ENCODE measurements at places on chromosomes 5 and 9.
A peak's percentile ranks its signal among the peaks of the same experiment; 100 is the strongest.

DNA sequence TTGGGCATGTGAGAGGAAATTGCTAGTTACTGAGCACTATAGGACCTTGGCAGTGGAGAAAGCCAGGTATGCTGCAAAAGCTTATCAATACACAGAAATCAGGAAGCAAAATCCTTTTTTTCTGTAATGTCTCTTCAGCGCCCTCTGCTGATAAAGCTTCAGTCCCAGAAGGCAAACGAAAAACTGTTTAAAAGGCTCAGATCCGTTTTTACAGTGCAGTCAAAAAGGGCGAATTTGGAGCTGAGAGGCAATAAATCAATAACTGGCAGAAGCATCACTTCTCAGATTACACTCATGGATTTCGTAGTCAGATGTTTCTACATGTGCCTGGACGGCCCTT, 1.1 kb upstream of the MAN2A1 start:
- DNase-seq: peak; percentile 79

DNA sequence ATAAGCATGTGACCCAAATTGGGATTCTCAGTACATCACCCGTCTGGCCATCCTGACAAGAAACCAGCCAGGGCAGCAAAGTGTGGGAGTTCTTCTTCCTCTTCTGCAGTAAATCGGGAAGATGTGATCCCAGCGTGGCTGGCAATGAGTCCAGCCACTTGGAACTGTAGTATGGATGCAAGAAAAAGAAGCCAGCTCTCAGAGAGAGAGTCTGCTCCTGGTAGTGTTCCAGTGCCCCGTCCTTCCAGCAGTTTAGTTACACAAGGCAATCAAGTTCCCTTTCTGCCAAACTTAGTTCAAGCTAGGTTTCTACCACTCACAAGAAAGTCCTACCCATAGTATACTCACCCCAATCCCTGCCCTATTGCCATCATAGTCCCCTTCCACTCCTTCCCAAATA, 65.6 kb downstream of the CDK5RAP2 start:
- no peak for DNase-seq

- no peak for DNase-seq
Measured at GRCh38 chr5:151253605-151253950, 593 bp downstream of the GM2A start.

DNA sequence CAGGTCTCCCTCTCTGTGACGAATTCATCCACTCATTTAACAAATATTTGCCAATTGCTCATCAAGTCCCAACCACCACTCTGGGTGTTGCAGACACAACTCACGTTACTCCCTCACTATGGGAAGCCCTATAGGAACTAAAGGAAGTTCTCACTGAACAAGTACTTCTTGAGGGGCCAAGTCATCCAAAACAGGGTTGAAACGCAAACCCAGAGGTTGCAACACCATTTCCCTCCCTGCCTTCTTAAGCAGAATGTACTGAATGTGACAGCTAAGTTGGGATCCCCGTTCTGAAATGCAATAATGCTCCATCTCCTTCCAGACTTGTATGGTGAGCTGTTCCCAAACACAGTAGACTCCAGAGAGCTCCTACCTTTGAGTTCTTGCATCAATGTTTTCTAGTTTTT, 34.3 kb downstream of the EPB41L4B start:
- no peak for DNase-seq

GRCh38 chr5:90015584-90016018, 394.0 kb downstream of the CETN3 start:
- DNase-seq: no peak

DNA sequence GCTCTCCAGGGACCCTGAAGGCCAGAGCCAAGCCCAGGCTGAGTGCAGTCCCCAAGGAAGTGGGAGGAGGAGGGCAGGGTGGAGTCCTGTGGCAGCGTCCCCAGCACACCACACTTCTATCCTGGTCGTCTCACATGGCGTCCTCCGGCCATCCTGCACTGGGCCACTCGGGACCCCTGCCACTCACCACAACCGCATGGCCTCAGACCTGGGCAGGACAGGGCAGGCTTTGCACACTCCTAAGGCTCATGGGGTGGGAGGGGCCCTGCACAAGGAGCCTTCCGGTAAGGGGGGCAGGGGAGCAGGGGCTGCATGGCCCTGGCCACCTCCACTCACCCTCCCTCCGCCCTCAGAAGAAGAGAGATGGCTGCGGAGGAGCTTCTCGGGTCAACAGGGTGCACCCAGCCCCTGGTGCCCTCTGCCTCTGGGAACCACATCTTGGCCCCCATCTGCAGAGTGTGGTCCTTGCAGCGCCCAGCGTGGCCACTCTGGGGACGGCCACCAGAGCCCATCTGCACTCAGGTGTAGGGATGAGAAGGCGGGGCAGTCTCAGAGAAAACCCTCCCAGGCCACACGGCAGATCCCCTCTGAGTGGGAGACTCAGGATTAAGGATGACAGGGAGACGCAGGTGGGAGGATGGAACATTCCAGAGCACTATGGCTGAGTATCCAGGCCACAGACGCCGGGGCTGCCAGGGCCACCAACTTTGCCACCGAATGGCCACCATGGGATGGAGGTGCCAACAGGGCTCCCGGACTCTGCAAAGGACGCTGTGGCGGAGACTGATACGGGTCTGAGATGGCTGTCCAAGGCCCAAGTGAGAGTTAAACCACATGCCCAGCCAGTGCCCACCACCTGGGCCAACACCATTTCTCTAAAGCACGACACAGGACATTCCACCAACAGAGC, 7.6 kb downstream of the TPPP start:
- no peak for DNase-seq

DNA sequence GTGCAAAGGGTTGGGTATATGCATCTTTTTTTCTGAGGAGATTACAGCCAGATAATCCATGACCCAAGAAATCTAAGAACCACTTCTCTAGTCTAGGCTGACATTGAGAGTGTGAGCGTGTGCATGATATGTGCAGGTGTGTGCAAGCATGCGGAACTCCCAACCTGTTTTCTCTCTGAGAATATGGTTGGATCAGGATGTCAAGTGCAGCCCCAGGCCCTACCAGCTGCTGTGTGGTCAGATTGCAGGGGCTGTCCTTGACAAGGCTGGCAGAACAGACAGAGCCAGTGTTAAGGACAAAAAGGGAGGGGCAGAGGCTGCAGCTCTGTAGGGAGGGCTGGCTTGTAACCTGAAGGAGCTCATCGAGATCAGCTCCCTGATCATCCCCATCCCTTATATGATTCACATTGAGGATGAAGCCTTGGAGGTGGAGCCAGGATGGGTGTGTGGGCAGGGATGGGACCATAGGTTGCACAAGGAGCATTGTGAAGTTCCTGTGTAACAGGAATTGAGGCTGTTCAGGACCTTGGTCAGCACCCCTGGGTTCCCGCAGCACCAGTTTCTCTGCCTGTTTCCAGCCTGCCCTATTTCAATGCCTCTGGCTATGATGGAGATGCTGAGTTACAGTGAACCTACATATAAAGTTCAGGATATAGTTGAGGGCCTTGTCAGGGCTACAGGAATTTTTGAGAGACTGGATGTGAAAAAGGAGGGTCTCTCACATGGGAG, 52.6 kb upstream of the ARAP3 start:
- no peak for DNase-seq

GRCh38 chr5:150172145-150172544, 5.6 kb downstream of the CDX1 start:
- no peak for DNase-seq

DNA sequence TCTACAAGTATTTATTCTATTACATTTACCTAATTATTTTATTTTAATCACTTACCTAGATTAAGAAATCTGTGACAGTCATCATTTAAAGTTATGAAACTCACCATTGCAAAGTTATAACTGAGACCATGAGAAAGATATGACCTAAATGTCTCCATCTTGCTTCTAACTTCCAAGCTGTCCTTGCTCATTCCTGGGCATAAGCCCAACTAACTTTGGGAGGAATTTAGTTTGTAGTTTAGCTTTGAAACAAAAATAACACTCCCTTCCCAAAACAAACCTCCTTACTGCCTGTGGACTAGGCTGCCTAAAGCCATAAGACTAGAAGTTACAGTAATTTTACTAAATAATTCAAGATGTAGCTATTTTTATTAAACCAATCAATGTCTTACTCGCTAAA, 195.6 kb upstream of the RAI14 start:
- no peak for DNase-seq

DNA sequence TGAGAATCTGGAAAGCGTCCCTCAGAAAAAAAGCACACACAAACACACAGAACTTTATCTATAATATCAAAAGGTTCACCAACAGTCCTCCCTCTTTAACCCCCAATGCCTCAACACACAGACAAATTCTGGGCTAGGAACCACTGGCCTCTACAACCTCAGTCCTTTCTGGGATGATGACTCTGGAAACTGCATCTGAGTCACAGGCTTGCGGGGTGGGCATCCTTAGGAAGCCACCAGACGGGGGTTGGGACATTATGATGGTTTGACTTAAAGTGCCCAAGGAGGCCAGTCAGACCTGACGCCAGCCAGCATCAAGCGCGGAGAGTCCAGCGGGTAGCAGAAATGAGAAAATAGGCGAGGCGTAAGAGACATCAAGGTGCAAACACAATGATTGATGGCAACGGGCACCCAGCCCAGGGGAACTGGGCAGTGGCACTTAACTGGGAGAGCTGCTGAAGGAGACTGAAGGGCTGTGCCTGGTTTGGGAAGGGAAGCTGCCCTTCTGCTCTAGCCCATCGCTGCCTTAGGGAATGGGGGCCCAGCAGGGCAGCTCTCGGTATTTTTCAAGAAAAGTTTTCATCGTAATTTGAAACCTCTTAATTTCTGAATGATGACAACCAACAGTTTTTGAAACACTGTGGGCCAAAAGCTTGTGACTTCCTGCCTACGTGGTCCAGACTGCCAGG, 20.7 kb downstream of the SPRY4 start:
- no peak for DNase-seq

DNA sequence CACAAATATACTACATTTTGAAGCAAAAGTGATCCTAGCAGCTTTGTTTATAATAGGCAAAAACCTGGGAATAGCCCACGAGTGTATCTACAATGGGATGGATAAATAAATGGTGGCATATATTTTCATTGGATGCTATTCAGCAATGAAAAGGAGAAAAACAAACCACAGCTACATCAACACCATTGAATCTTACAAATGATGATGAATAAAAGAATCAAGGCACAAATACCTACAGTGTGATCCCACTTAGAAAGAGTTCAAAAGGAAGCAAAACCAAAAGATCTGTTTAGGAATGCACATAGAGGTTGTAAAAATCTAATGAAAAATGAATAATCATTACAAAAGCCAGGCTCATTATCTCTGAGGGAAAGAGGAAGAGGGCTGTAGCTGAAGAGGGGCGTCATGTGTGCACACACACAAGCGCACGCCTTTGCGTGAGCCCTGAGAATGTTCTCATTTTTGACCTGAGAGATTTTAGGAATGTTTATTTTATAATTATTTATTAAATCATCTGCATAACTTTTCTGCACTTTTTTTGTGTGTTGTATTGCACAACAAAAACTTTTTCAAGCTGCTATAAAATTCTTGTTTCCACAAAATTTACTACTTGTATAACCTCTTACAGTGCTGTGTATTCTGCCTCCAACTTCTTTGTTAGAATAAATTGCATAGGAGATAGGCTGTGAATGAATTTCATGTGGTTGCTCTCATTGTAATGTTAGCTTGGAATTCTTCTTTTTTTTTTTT, 5.9 kb upstream of the RHOBTB3 start:
- DNase-seq: no peak

GRCh38 chr5:143551820-143552251, 148.3 kb upstream of the NR3C1 start:
- DNase-seq: no peak

DNA sequence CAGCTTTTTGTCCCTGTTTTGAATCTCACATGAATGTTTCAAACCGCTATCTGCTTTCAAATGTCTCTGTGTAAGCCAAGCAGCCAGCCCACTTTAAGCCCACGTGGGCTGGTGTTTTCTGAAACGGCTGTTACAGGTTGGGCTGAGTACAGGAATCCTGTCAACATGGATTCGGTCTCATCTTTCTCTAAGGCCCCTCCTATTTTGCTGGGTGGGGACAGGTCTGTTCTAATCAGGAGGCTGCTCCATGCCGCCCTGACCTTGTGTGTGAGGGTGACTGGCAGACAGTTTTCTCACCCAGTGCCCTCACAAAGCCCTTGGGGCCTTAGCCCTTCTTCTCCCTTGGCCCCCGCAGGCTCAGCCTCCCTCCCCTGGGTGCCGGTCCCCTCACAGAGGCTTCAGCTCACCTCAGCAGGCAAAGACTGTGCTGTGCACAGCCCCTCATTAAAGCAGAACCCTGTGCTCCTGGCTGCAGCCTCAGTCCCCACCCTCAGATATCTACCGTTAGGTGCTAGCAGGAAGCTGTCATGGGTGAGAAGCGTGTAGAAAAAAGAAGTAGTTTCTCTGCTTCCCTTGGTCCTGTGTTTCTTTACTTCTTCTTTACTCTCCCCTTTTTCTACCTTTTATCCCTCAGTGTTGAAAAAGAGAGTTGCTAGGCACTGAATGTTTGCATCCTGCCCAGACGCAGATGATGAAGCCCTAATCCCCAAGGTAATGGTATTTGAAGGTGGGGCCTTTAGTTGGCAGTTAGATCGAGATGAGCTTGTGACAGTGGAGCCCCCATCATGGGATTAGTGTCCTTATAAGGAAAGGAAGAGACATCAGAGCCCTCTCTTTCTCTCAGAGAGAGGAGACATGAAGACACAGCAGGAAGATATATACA, 205.7 kb downstream of the ADAMTS12 start:
- no peak for DNase-seq

- DNase-seq: no peak
Measured at GRCh38 chr9:84709056-84709455, 39.5 kb downstream of the NTRK2 start.

GRCh38 chr9:26171691-26172090, 493.4 kb upstream of the TUSC1 start:
- no peak for DNase-seq

GRCh38 chr9:121267689-121268597, at the start of gene GSN:
GSN (plus strand) TSS chr9:121268162; CDS start chr9:121301972, 33,810 bp downstream.
- DNase-seq: peak; percentile 83

GRCh38 chr5:168908207-168908606, 329.0 kb upstream of the PANK3 start:
- DNase-seq: no peak

DNA sequence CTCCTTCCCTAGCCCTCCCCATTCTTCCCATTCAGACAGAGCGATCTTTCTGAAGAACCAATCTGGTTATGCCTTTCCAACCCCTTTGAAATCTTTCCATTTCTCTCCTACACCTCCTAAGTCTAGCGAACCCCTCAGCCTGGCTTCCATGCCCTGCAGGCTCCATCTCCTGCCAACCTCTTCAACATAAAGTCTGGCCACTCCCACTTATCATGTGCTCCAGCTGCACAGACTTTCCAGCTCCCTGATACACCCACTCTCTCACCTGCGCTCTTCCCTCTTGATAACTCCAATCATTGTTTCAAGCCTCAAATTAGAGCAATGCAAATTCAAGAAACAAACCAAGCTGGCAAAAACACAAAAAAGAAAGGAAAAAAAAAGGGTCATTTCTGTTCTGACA, 3.8 kb upstream of the ORM1 start:
- DNase-seq: no peak

- DNase-seq: no peak
Measured at GRCh38 chr5:34811706-34812105, 27.3 kb upstream of the TTC23L start.

DNA sequence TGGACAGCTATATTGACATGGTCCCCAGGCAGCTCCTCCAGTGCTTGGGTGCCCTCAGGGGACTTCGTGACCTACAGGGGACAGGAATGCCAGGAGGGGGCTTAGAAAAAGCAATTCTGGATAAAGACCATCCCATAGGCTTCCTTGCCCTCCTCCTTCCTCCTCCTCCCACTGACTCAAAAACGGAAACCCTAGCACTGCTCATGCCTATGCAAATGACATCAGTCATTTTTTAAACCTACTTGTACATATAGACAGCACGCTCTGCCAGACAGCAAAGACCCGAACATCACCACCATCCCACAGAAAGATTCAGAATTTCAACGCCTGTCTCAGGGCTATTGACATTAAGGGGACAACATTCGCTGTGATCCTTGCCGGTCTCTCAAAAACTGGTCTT, 11.0 kb downstream of the IGFBPL1 start:
- no peak for DNase-seq
